ENCODE measurements at places on chromosomes 4 and X. TPM values are rescaled to one million over a fixed set of nuclear protein-coding genes. Genes with fewer than 3 reads are reported as not detected.

EDA gene
- 2.2 TPM for total RNA-seq

RBMXL3 gene
- total RNA-seq, result not detected

NR3C2 gene
- total RNA-seq, result 7.8 TPM

GIMD1 gene
- not detected for total RNA-seq

DNA sequence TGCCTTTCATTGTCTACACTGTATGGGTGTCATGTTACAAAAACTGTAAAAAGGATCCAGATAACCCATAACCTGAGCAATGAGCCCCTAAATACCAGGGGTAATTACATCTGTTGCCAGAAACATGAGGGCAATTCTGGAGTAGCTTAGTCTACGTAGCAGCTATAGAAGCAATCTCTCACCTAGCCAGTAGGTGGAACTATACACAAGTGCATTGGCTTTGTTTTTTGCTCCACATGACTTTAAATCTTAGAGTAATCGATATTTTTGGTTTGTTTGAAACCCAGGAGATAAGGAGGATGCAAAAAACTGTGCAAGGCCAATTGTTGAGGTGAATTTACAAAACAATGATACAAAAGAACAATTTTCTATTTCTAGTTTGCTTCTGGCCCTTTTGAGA is 57.5 kb downstream of the GPR82 start:
- no peak overlapping the region for H3K4me3 ChIP-seq
- no peak overlapping the region for H3K27ac ChIP-seq
- peak; percentile 47 for ATAC-seq
- H3K27me3 ChIP-seq, result no peaks in the 10 kb centered on the region
- H3K36me3 ChIP-seq, result peaks cover 20% of the 10 kb centered on the region

GRCh38 chrX:134670134-134670924 is 12.1 kb upstream of the PLAC1 start:
- H3K36me3 ChIP-seq, result no peaks in the 10 kb centered on the region
- H3K4me3 ChIP-seq, result no peak overlapping the region
- H3K27ac ChIP-seq, result no peak overlapping the region
- ATAC-seq, result peak; percentile 44
- H3K4me1 ChIP-seq, result peaks cover 6% of the 10 kb centered on the region
- H3K27me3 ChIP-seq, result no peaks in the 10 kb centered on the region

DNA sequence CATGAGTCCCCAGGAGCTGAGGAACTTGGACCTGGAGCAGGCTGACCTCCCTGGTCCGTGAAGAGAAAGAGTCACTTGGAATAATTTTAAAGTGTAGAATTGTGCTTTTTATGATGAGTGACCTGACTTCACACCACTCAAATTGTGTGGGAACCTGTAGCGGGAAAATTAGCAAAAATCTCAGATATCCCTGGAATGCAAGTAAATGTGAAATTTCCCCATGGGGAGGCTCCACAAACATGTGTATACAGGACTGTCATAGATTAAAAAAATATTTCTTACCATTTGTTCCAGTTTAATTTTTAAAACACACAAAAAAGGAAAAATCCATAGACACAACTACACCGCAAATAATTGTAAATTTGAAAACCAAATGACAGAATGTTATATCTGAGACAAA is 1079.6 kb upstream of the PABPC4L start:
- ATAC-seq, result no peak
- H3K4me1 ChIP-seq, result no peaks in the 10 kb centered on the region
- H3K27me3 ChIP-seq, result no peaks in the 10 kb centered on the region
- no peaks in the 10 kb centered on the region for H3K36me3 ChIP-seq
- no peak overlapping the region for H3K4me3 ChIP-seq

DNA sequence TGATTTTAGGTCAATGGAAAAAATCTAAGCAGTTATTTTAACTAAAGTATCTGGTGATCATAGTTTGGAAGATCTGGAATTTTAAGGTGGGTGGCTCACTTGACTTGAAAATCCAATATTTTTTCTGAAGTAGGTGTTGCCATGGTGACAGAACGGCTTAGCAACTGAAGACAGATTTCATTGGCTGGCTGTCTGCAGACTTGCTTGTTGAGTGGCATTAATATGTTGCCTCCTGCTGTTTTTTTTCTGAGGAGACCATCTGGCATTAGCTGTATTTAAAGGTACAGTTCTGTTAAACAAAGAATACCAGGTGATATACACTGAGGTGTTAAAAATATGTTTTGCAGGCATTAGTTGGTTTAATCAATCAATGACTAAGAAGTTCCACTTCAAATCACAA is 19.8 kb downstream of the CPE start:
- ATAC-seq, result no peak
- H3K27ac ChIP-seq, result no peak overlapping the region
- peaks cover 4% of the 10 kb centered on the region for H3K27me3 ChIP-seq
- no peaks in the 10 kb centered on the region for H3K36me3 ChIP-seq
- no peaks in the 10 kb centered on the region for H3K4me1 ChIP-seq

- H3K4me1 ChIP-seq, result no peaks in the 10 kb centered on the region
- H3K36me3 ChIP-seq, result no peaks in the 10 kb centered on the region
- ATAC-seq, result no peak
- no peaks in the 10 kb centered on the region for H3K27me3 ChIP-seq
Measured at GRCh38 chrX:43019021-43019420, 241.1 kb upstream of the PPP1R2C start.

DNA sequence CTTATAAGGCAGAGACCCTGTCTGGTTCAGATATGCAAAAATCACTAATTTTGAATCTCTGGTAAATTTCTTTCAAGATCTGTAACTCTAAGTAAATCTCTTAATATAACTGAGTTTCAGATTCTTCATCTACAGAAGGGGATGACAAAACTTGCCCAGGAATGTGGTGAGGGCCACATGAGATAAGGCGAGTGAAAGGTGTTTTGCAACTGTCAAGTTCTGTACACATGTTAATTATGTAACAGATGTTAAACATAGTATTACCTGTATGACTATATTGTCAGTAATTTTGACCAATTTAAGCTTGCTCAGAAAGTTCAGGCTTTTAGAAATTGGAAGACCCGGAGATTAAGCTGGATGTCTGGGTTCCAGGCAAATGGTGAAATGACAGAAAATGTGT is 549 bp upstream of the GLRB start:
- H3K36me3 ChIP-seq, result no peaks in the 10 kb centered on the region
- no peak overlapping the region for H3K27ac ChIP-seq
- H3K4me1 ChIP-seq, result no peaks in the 10 kb centered on the region

DNA sequence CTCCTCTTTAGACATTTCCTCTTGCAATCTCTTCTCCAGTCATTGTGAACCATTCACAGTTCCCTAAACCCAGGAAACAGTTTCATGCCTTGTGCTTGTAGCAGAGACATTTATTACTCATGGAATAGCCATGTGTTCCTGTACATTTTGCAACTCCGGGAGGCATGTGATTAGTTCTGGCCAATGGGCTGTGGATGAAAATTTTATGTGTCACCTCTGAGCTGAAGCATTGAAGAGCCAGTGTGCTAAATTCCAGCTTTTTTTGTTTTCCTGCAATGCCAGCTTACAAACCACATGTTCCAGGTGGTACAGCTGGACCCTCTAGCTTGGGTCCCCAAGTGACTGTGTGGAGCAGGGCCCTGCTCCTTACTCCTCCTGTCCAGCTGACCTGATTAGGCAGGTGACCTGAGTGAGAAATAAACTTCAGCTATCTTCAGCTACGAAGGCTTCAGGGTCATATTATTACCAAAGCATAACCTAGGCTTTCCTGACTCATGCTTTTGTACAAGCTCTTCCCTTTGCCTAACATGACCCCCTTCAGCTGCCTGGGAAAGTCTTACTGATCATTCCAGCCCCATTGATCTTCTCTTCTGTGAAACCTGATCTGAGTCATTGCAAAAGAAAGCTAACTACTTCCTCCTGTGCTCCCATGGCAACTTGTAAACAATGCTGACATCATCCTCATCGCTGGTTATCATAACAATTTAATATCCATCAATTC is 200.4 kb downstream of the PTTG2 start:
- peak; percentile 83 for ATAC-seq
- H3K27me3 ChIP-seq, result no peaks in the 10 kb centered on the region
- peak overlapping the region; percentile 31 for H3K4me3 ChIP-seq
- H3K27ac ChIP-seq, result peak overlapping the region; percentile 85

- peaks cover 3% of the 10 kb centered on the region for H3K27me3 ChIP-seq
- H3K4me1 ChIP-seq, result peaks cover 8% of the 10 kb centered on the region
- no peak overlapping the region for H3K27ac ChIP-seq
- peak overlapping the region; percentile 71 for H3K4me3 ChIP-seq
- ATAC-seq, result no peak
- H3K36me3 ChIP-seq, result no peaks in the 10 kb centered on the region
Measured at GRCh38 chrX:69615342-69615741, 571 bp upstream of the EDA start.

DNA sequence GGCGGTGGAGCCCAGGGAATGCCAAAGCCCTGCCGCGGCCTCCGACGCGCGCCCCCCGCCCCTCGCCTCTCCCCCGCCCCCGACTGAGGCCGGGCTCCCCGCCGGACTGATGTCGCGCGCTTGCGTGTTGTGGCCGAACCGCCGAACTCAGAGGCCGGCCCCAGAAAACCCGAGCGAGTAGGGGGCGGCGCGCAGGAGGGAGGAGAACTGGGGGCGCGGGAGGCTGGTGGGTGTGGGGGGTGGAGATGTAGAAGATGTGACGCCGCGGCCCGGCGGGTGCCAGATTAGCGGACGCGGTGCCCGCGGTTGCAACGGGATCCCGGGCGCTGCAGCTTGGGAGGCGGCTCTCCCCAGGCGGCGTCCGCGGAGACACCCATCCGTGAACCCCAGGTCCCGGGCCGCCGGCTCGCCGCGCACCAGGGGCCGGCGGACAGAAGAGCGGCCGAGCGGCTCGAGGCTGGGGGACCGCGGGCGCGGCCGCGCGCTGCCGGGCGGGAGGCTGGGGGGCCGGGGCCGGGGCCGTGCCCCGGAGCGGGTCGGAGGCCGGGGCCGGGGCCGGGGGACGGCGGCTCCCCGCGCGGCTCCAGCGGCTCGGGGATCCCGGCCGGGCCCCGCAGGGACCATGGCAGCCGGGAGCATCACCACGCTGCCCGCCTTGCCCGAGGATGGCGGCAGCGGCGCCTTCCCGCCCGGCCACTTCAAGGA is at the start of gene FGF2:
Gene FGF2 (plus strand): TSS at position 279 of the 705 bp plus-strand sequence. CDS start 344 bp downstream, at position 623.
- H3K4me3 ChIP-seq, result peak within 1 kb of the TSS; percentile 80
- ATAC-seq, result no peak
- peaks cover 10% of the 10 kb centered on the region for H3K4me1 ChIP-seq
- peaks cover 8% of the 10 kb centered on the region for H3K36me3 ChIP-seq

DNA sequence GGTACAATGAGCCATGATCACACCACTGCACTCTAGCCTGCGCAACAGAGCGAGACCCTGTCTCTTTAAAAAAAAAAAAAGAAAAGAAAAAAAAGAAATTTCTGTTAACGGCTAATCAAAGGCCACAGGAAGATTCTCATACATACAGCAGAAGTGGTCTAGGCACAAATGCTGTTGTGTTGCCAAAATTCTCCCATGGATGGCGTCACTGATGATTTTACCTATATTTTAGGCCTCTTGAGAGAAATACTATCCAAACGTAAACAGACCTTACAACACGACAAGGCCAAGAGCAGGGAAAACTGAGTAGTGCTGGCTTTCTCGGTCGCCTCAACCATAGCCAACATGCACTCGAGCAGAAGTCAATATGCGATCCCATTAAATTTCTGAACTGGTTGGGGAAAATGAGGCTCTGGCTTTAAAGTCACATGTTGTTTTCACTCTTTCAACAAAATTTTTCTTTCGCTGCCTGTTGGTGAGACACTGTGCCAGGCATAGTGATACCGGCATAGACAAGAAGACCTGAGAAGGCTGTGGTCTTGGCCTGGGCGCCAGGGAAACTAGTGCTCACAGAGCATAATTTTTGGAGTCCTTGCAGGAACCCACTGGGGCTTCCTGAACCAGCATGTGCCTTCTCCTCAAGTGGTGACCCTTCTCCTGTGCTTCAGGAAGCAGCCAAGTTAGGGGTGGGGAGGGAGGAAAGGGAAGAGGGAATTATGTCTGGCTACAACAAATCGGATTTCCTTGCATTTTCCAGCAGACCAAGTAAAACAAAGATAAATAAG is 20.6 kb downstream of the SH3KBP1 start:
- no peak for ATAC-seq
- H3K27ac ChIP-seq, result no peak overlapping the region
- no peaks in the 10 kb centered on the region for H3K36me3 ChIP-seq
- H3K27me3 ChIP-seq, result no peaks in the 10 kb centered on the region

DNA sequence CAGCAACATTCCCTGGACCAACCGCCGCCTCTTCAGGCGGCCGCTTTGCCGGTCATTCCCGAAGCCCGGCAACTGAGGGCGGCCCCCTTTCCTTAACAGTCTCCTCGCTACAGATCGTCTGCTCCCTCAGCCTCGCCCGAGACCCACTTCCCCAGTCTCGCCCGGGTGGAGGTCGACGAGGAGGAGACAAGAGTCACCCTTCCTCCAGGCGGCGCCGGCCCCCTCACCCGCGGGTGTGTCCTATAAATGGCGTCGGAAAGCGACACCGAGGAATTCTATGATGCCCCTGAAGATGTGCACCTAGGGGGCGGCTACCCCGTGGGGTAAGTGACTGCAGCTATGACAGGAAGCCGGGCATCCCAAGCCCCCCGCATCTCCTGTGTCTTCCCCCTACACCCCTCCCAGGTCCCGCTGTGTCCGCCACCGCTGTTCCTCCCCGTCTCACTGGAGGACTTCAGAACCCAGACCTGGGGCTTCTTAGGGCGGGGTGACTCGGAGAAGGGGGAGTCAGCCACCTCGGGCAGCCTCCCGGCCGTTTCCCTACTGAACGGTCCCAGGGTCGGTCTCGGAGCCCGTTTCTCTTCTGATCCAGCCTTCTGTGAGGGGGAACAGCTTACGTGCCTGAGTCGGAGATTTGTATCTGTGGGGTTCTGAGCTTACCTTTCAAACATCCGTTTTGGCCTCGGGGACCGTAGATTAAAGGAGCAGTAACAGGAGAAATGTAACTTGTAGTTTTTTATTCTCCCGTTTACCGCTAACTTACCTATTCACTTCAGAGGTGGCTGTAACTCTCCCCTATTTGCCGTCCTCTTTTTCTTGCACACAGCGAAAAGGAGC is 570 bp downstream of the WDR44 start:
- H3K4me3 ChIP-seq, result peak overlapping the region; percentile 95
- H3K4me1 ChIP-seq, result peaks cover 13% of the 10 kb centered on the region
- no peaks in the 10 kb centered on the region for H3K27me3 ChIP-seq
- peak overlapping the region; percentile 95 for H3K27ac ChIP-seq

- no peaks in the 10 kb centered on the region for H3K36me3 ChIP-seq
- no peak overlapping the region for H3K27ac ChIP-seq
- H3K4me3 ChIP-seq, result no peak overlapping the region
- no peak for ATAC-seq
Measured at GRCh38 chr4:80989921-80990544, 40.5 kb upstream of the BMP3 start.

- H3K4me1 ChIP-seq, result no peaks in the 10 kb centered on the region
- ATAC-seq, result no peak
- no peak overlapping the region for H3K4me3 ChIP-seq
- H3K36me3 ChIP-seq, result no peaks in the 10 kb centered on the region
Measured at GRCh38 chr4:134126000-134126560, 75.5 kb downstream of the PABPC4L start.

GRCh38 chrX:112816908-112817307 is 23.7 kb downstream of the AMOT start:
- ATAC-seq, result no peak
- H3K4me1 ChIP-seq, result no peaks in the 10 kb centered on the region
- H3K4me3 ChIP-seq, result no peak overlapping the region
- H3K27me3 ChIP-seq, result no peaks in the 10 kb centered on the region

GRCh38 chr4:125702406-125702805 is 387.7 kb downstream of the FAT4 start:
- H3K4me3 ChIP-seq, result no peak overlapping the region
- no peaks in the 10 kb centered on the region for H3K4me1 ChIP-seq
- no peak overlapping the region for H3K27ac ChIP-seq
- H3K36me3 ChIP-seq, result no peaks in the 10 kb centered on the region
- H3K27me3 ChIP-seq, result no peaks in the 10 kb centered on the region
- no peak for ATAC-seq

All from activated T-helper 17 cell treated with anti-CD3 and anti-CD28 coated beads, Interleukin-2, amount 50 U/mL, for 72 hours (primary cell).